ENCODE measurements at places on chromosomes 7 and 10.

DNA sequence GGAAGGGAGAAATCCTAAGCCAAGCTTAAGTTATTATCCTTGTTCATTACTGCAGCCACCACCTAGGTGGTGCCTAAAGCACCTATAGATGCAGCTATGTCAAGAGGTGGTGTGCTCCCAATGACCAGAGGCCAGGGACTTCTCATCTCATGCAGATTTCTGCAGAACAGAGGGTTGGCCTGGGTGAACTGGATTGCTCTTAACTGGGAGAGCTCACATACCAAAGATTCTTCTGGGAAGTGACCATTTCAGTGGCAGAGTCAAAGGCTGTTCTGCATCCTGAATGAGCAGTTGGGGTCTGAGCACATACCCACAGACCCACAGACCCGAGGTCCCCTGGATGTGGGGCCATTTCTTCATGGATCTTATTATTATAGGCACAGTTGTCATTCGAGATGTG lies 2.1 kb upstream of the CRHR2 start:
- no peak for DNase-seq

- no peak for DNase-seq
These were observed 616.3 kb upstream of the IGFBP3 start for GRCh38 chr7:46537191-46537905.

GRCh38 chr7:15856311-15856710 lies 169.8 kb upstream of the MEOX2 start:
- no peak for DNase-seq

- no peak for DNase-seq
These were observed 15.4 kb downstream of the SEC24C start for GRCh38 chr10:73759512-73760115.

- no peak for DNase-seq
These were observed 33.2 kb upstream of the PAPSS2 start for GRCh38 chr10:87626422-87626892.

DNA sequence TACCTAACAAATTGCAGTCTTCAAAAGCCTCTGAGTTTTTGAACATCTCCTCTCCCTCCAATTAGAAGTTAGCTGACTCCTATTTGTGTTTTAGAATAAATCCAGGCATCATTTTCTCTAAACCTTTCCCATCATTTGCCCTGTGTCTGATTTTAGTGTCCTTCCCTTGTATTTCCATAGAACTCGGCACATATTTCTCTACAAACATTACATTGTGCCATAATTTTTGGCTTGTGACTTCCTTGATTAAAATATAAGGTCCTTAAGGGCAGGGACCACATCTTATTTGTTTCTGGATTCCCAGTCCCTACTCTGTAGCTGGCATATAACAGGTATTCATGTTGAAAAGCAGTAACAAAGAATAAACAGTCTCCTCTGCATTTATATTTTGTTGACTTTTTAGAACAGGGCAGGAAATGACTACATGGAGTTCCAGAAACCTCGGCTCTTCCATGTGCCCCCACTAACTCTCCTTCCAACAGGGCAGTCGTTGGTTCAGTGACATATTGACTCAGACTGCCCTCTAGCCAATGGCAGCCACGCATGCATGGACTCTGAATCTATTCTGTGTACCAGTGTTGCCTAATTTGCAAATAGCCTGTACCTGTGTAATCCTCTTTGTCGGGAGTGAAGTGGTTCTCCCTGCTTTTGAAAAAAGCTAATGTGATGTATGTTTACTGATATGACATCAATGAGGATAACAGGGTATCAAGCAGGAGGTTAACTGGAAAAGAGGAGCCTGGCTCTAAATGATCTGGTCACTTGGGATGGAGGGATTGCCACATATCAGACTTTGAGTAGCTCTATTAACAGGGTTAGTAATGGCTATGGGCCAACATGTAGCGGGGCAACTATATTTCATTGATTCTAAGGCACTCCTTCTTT lies 19.8 kb upstream of the CPN1 start:
- DNase-seq = no peak

DNA sequence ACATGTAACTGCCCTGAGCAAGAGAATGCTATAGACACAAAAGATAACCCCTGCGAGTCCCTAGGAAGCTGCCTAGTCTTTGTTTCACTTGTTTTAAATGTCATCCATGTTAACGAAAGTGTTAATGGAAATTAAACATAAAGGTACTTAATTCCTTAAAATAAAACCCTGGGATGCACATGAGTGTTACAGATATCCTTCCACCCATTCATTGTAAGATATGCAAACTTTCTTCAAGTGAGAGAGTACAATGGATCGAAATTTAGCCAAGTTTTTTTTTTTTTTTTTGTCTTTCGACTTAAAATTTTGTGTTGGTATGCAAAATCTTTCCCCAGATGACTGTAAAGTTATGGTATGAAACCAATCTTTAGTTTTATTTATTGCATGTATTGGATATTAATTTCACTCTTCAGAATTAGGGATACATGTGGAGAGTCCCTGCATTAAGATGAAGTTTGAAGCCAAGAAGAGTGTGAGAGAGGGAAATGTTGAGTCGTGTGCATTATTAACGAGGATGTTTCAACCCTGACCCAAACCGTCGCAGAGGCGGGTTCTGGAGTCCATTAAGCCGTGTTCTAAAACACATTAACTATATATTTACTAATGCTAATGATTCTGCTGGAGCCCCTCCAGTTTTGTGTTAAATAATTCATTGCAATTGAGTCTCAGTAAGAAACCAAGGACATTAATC lies 1.6 kb downstream of the CDK14 start:
- DNase-seq = no peak

GRCh38 chr7:22338411-22338810 lies 18.5 kb downstream of the RAPGEF5 start:
- DNase-seq = no peak

GRCh38 chr10:16867556-16867955 lies 50.3 kb upstream of the RSU1 start:
- DNase-seq = no peak

- DNase-seq = no peak
These were observed 436.8 kb downstream of the RPS24 start for GRCh38 chr10:78470267-78471103.

GRCh38 chr7:71477441-71477840 lies 345.5 kb downstream of the GALNT17 start:
- no peak for DNase-seq

GRCh38 chr10:132909491-132910071 lies 32.8 kb downstream of the CFAP46 start:
- no peak for DNase-seq

- DNase-seq = no peak
These were observed 72.5 kb downstream of the CXCL12 start for GRCh38 chr10:44312401-44312800.

DNA sequence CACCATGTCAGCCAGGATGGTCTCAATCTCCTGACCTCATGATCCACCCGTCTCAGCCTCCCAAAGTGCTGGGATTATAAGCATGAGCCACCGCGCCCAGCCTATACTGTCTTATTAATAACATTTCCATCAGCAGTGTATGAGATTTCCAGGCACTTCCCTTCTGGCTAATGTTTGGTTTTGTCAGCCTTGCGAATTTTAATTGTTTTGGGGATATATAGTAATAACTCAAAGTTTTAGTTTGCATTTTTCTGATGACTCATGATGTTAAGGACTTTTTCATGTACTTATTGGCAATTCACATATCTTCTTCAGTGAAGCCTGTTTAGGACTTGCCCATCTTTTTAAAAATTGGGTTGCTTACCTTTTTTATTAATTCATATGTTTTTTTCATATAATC lies 76.0 kb downstream of the TMEM270 start:
- no peak for DNase-seq

DNA sequence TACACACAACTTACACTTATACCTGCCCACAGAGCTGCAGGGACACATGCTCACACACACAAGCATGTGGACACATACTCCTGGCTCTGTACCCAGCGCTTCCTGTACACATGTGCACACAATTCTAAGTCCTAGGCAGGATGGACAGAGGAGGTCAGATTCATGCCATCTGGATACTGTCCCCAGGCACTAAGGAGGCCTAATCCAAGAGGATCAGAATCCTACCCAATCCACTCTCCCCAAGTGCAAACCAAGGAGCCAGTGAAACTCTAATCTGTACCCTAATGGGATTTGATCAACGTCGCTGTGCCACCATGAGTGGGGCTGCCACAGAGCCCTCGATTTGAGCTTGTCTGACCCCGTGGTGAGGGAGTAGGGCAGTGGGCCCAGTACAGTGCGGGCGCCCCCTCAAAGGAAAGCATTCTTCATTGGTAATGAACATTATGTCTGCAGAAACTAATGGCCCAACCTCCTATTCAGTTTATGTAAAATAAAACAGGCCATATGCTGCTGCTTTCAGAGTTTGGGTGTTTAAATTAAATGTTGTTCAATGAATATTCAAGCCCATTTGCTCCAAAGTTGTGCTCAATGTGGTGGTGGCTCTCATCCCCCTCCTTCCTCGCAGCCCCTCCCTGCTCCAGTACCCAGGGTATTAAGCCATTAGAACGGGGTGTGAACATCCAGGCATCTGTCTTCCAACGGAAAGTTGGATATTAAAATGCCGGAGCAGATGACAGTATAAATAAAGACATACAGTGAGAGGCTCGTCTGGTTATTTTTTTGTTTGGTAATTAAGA lies 26.4 kb downstream of the RPS24 start:
- DNase-seq = no peak

DNA sequence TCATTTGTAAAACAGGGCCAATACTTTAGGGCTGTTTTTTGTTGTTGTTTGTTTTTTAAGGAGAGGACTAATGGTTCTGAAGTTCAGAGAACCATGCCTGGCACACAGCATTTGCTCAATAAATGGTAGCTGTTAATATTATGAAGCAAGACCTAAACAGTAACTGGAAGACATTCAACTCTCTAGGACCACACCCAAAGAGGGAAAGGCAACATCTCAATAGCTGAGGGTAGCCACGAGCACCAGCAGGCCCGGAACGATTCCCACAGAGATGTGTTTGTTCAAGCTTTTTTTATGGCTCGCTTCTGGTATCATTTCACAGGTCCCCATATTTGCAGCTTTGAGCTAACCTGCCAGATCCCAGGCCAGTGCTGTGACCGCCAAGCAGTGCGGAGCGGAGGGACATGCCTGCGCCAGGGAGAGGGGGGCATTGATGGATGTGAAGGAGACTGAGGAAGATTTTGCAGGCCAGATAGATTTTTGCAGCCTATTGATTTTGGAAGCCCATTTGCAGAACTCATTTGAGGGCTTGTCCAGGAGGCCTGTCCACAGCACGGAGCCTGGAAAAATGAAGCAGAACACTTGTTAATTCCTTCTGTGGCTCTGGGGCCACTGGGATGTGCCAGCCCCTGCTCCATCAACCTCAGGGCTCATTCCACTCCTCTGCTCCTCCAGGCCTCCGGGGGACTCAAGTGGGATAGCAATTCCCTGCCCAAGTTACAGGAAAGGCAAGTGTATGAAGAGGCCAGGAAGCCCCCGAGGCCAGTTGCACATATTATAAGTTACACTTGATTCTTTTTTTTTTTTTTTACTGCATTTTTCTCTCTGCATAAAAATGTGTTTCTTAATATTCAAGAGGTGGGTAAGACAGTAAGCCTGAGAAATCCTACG lies 57.3 kb upstream of the FGFR2 start:
- no peak for DNase-seq

DNA sequence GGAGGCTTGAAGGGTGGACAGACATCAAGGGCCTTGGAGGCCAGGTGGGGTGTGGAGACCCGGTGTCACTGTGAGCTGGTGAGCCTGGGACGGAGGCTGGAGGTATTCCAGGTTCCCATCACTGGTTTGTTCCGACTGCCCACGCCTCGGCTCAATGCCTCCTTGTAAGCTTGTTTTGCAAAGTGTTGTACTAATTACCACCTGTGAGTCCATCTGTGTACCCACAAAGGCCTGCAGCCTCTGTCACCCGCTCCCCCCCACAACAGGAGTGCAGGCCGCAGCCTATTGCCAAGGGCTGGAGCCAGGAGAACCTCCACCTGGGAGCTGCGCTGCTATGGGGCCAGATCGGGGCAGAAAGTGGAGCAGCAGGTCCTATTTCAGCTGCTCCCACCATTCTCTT lies 521.8 kb upstream of the DPP6 start:
- no peak for DNase-seq

- DNase-seq = peak; percentile 63
These were observed 147.1 kb downstream of the RNF216 start for GRCh38 chr7:5634107-5634950.

DNA sequence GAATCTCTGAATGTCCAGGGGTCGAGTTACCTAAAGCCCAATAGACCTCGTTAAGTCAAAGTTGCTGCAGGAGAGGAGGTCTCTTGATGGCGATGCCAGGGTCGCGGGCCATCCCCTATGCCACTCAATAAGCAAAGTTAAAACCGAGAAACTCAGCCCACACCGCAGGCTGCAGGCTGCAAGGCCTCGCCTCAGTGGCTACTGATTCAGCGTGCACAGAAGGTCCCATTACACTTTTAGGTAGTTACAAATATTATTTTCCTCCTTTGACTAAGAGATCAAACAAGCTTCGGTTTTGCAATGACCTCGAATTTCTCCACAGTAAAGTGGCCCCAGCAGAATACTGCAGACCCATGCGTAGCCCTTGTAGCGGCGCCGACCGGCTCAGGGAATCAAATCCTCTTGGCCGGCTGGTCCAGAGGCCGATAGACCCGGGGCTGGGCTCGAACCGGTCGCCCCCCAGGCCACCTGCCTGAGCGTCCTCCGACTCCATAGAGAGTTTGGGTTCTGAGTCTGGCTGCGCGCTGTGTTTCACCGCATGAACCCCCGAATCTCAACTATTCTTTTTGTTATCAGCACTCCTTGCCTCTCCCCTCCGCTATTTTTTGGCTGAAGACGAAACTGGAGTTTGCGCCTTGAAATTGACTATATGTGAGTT lies 2.3 kb downstream of the C1QL3 start:
- DNase-seq = no peak

- DNase-seq = no peak
These were observed 11.4 kb upstream of the FAS start for GRCh38 chr10:88979153-88979562.

- no peak for DNase-seq
These were observed 377.1 kb downstream of the HPSE2 start for GRCh38 chr10:98858525-98858924.

DNA sequence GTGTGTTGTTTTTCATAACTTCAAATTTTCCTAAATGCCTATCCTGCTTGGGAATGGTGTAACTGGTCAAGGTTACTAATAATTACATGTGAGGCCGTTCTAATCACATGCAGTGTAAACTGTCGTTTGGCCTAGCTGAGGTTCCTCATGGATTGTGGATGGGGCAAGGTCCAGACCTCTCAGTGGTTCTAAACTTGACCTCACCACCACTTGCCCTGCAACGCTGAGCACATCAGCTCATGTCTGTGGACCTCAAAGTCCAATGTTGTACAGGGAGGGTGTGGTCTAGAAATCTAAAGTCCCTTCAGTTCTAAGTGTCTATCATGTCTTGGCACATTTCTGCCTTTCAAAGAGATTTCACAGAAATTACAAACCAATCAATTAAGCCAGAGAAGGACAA lies 15.6 kb downstream of the RBP3 start:
- no peak for DNase-seq

DNA sequence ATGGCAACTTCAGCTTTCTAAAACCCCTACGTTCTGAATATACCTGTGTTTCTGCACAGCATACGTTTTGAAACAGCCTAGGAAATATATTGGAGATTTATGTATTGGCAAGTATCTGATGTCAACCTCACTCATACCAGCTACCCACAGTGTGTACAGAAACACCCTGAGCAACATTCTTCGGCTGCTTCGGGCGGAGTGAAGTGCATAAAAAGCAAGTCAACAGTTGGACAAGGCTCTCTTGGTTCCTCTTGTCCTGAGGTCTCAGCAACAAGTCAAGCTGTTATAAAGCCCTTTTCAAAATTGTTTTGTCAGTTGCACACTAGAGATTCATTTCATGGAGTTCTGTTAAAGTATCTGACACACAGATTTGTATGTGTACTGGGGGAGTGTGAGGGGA lies 40.0 kb upstream of the PAPSS2 start:
- DNase-seq = no peak
